ENCODE measurements at places on chromosomes 2 and 18.
A peak's percentile ranks its signal among the peaks of the same experiment; 100 is the strongest.

GRCh38 chr2:220753486-220753885 lies 818.6 kb downstream of the EPHA4 start:
- DNase-seq, result no peak

DNA sequence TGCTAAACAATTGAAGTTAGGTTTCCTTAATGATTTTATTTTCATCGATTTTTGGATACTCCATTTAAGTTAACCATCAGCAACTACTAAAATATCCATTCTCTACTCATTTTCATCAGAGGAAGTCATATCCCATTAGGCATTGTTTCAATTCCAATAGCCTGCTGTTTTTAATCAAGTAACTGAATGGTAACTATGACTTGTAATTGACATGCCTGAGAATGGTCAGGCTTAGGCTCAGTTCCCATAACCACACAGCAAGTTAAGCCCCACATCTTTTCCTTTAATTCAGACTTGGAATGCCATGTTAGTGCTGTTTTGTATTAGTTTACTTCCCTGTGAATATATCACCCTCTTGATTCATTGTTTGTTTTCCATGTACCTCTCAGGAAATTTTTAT lies 398.8 kb downstream of the ARHGAP15 start:
- DNase-seq, result no peak

GRCh38 chr2:66929632-66930338 lies 467.3 kb upstream of the ETAA1 start:
- no peak for DNase-seq

DNA sequence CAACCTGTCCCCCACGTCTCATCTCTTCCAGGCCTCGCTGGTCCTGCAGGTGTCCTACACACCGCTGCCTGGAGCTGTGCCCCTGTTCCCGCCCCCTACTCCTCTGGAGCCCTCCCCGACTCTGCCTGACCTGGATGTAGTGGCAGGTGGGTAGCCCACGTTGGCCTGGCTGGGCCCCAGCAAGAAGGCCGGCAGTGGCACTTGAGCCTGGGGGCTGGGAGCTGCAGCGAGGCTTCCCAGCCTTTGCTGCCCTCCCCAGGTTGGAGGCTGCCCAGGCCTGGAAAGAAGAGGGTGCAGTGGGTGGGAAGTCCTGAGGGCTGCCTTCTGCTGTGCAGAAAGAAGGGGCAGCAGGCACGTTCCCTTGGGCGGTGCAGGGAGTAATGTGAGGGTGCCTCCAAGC lies 58.4 kb downstream of the DYSF start:
- no peak for DNase-seq

GRCh38 chr2:229591611-229592010 lies 122.7 kb downstream of the DNER start:
- no peak for DNase-seq

DNA sequence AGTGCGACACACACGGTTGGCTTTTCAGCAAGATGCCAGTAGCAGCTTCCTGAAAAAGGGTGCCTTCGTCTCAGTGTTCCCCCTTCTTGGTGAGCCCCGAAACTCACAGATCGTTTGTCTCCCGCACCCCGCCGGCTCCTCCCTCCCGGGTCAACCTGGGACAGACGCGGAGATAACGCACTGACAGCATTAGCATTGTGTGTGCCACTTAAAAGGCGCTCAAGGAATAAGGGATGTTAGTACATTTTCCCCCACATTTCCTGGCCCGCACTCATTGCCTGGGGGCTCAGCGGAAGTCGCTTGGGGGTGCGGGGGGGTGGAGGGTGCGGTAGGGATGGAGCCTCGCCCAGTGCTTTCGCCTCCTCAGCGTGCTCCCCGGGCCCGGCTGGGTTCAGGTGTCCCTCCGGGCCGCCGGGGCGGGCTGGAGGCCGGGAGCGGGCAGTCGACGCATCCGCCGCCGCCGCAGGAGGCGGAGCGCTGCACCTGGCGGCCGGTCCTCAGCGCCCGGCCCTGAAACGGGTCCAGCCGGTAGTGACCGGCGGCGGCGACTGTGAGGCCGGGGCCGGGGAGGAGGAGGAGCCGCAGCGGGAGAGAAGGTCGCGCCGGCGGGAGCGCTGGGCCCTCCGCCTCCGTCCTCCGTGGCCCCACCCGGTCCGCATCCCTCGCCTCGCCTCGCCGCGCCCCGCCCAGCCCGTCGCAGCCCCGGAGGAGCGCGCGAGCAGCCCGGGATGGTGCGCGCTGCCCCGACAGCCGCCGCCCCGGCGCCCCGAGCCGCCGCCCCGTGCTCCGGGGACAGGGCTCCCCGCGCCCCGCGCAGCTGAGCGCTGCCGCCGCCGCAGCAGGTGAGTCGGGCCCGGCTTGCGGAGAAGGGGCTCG lies at the start of gene MFSD6:
MFSD6 (plus strand) TSS at position 694 of the 876 bp plus-strand sequence. CDS start 27,675 bp downstream, outside the sequence.
- peak; percentile 74 for DNase-seq

- no peak for DNase-seq
These were observed 109.0 kb upstream of the PARD3B start for GRCh38 chr2:204436230-204436629.

GRCh38 chr2:135820003-135820618 lies 16.9 kb downstream of the LCT start:
- peak; percentile 75 for DNase-seq

DNA sequence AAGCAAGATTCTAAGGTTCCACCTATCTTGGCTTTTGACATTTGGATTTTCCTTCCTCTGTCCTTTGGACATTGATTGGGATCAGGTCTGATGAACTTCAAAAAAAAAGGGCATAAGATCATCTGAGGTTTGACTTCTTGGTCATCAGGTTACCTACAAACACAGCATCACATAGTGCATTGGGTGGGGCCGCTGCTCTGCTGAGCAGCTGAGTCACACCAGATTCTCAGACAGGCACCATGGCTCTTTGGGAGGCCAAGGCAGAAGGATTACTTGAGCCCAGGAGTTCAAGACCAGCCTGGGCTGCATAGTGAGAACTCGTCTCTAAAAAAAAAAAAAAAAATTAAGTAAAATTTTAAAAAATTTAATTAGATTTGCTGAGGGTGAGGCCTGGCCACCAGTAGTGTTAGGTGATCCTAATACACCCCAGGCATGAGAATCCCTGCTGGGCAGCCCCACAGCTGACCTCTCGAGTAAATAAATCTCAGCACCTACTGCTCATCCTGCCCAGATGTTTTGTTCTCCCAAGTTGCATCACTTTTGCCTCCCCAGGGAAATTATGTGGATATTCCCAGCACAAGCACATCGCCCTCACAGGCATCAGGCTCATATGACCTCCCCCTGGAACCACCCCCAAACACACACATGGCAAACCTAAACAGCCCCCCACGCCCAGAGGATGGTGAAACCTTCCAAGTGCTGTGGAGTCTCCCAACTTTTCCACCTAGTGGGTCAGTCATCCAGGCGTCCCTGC lies 5.3 kb downstream of the MLPH start:
- no peak for DNase-seq

DNA sequence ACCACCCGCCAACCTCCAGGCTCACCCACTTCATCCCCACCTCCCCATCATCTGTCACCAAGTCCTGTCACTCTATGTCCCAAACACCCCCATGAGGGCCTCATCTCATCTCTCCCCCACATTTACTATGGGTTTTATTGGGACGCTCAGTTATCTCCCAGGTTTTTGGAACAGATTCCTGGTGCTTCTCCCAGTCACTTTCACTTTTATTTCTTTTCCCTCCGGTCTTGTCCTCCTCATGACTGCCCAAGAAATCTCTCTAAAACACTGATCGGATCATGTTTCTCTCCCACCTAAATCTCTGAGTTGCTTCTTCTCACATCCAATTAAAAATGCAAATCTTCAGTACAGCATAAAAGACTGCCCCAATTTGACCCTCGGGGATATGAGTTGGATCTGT lies 273.1 kb downstream of the PHLPP1 start:
- no peak for DNase-seq

DNA sequence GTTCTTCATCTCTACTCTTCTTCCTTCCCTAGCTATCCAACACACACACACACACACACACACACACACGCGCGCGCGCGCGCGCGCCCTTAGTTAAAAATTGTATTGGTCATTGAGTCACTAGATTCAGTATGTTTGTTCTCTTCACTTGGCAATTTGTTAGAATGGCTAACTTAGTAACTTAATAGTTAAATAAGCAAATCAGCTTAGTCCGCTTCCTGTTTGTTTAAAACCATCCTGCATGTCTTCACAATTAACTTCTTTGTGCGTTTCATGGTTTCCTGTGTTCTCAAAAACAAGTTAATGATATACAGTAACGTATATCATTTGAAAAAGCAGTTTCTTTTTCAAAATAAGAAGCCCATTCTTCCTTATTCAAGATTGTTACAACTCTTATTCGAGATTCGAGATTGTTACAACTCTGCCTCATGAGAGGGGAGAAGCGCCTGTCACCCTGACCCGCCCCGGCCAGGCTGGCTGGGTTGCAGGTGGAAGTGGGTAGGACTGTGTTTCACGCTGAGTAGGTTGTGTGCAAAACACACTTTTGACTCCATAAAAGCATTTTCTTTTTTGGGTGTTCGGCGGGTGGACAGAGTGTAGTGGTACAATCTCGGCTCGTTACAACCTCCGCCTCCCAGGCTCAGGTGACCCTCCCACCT lies 9.5 kb upstream of the CNNM3 start:
- peak; percentile 54 for DNase-seq

DNA sequence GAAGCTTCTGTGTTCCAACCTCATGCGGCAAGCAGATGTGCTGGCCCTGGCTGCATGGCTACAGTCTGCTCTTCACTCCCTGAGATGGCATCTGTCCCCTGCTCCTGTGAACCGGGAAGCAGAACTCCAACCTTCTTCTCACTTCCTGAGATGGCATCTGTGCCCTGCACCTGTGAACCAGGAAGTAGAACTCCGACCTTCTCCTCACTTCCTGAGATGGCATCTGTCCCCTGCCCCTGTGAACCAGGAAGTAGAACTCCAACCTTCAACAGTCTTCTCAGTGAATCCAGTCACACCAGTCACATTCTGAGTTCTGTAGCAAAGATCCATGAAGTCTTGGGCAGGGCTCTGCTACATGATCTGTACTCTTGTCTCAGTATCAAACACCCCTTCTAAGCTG lies 887.2 kb upstream of the KLHL29 start:
- DNase-seq, result no peak

GRCh38 chr2:208311954-208312353 lies 45.9 kb downstream of the PIKFYVE start:
- peak; percentile 51 for DNase-seq

GRCh38 chr2:19209575-19210341 lies 148.7 kb downstream of the OSR1 start:
- DNase-seq, result no peak

DNA sequence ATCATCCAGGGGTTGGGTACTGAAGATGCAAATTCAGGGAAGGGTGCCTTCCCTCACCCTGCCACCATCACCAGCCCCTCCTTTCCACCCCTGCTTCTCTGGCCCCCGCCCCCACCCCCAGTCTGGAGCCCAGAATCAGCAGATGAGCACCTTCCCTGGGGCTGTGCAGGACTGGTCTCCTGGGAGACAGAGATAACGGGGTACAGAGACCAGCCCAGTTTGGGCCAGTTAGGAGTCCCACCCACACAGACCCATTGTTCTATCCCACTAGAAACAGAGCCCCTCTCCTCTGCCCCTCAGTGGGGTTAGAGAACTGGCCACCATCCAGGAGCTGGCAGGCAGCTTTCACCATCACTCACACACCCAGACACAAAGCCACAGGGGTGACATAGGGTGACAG lies 4.5 kb upstream of the CRYBA2 start:
- DNase-seq, result no peak

All from GM10248 (cell line).